Frontal cortex (tissue), 4 donors: ENCODE measurements at places on chromosomes 1 and 21.
A peak's percentile ranks its signal among the peaks of the same experiment; 100 is the strongest.

DNA sequence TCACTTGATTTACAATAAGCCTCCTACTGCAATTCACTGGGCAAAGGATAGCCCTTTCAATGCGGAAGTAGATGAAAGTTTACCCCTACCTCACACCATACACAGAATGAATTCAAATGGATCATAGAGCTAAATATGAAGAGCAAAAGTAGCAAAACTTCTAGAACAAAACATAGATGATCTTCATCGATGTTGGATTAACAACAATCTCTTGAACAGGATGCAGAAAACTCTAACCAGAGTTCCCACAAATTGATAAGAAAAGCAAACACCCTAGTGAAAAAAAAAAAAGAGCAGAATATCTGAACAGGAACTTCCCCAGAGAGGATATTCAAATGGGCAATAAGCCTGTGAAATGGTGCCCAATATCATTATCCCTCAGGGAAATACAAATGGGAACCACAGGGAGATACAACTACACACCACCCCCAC lies 1.9 kb upstream of the UBASH3A start:
- DNase-seq, result no peak

DNA sequence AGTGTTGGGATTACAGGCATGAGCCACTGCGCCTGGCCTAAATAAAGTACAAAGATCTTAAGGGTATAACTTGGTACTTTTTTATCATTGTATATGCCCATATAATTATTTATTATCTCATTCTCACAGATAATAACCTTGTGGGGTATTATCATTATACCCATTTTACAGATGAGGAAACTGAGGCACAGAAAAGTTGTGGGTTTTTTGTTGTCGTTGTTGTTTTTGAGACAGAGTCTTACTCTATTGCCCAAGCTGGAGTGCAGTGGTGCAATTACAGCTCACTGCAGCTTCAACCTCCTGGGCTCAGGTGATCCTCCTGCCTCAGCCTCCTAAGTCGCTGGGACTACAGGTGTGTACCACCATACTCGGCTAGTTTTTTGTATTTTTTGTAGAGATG lies 4.1 kb downstream of the CGN start:
- no peak for DNase-seq

GRCh38 chr1:86951430-86951829 lies 37.0 kb downstream of the HS2ST1 start:
- DNase-seq, result no peak

GRCh38 chr1:226569879-226570547 lies 21.4 kb downstream of the STUM start:
- DNase-seq, result no peak

DNA sequence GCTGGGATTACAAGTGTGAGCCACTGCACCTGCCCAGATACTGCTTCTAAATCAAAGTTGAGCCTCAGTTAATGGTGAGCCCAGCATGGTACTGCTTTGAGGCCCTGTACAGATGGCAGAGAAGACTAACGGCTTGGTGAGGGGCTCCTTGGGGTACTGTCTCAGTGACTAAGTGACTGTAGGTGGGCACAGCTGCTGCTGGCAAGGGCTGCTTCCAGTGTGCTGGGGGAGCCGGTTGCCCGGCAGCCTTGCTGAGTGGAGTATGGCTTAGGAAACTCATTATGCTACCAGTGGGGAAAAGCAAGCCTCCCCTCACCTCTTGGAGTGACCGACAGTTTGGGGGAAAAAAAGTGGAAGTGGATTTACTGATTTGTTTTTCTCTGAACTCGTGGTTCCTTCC lies 23.6 kb upstream of the ARHGEF10L start:
- DNase-seq, result no peak

DNA sequence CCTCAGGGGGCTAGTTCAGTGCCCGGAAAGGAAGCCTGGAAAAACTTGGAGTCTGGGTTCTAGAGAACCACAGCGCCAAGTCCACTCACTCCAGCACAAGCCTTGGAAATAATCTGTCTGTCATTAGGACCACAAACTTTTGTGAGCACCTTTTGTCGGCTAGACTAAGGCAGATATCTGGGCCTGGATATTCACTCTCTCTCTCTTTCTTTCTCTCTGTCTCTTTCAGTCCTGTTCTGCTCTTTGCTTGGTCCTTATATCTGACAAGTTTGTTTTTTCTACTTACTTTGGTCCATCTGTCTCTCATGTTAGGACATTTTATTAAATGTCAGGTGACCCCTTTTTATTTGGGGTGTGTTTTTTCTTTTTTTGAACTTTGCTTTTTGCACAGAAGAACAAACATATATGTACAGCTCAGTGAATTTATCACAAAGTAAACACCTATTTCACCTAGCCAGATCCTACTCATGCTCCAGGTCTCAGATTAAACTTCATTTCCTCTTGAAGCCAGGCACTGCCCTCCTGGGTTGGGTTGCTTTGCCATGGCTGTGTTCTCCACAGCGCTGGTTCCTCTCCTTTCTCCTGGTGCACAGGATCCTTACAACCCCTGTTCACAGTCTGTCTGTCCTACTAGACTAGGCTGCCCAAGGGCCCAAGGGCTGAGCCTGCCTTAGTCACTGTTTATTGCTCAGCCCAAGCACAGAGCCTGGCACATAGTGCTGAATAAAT lies 40.8 kb downstream of the TCEANC2 start:
- no peak for DNase-seq

DNA sequence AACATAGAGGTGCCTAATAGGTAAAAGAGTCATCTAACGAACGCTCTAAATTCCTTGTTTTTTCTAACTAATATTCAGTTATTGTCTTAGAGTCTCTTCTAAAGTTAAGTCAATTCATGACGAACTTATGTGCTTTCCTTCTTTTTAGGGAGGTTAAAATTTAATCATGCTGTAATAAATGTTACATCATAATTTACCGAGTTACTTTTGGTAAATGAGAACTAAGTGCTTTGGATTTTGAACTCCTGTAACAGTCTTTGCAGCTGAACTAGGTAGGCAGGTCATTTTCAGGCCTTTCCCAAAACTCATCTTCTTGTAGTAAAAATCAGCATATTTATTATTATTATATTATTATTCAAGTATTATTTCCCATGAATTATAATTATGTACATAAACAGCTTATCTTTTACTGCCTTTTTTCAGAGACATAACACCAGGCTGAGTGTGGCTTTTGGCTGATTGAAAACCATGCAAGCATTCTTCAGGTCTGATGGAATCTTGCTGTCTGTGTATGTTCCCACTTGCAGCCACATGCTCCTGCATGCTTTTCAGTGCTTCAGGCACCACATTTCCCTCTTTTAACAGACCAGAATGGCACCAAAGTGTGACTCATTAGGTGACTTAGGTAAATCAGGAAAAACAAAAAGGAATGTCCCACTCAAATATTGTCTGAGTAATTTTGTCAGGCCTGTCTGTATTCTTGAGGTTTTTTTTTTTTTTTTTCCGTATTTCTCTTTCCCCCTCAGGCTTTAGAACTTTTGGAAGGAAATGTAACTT lies 81.0 kb upstream of the CD55 start:
- no peak for DNase-seq

DNA sequence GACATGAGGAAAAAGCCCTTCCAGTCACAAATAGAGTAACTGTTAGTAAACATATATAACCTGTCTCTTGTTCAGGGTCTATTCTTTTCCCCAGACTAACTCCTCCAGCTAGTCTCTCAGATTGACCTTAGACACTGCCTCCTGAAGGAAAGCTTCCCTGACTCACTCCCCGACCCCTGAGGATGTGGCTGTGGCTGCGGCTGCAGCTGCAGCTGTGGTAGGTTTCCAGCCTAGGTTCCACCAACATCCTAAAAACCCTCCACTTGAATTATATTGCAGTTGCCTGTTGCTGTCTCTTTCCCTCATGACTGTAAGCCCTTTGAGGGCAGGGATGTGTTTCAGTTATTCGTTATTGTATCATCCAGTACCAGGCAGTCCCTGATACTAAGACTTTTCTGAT lies 132.9 kb upstream of the C1orf21 start:
- no peak for DNase-seq

GRCh38 chr1:184036517-184036949 lies 995 bp downstream of the COLGALT2 start:
- peak; percentile 50 for DNase-seq

- DNase-seq, result no peak
Observed at GRCh38 chr1:171610385-171610784, 11.7 kb upstream of the MYOCOS start.

DNA sequence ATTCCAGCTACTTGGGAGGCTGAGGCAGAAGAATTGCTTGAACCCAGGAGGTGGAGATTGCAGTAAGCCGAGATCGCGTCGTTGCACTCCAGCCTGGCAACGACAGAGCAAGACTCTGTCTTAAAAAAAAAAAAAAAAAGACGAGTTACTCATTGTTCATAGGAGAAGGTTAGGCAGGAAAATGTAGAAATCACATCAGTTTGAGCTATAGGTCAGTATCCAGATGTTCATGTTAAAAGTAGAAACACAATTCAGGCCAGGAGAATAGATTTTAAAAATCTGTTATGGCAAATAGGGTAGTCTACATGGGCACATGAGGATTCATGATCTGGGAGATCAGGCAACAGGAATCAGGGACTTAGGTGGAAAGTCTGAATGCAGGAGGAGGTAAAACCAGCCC lies 57.7 kb downstream of the SELENOF start:
- DNase-seq, result no peak

DNA sequence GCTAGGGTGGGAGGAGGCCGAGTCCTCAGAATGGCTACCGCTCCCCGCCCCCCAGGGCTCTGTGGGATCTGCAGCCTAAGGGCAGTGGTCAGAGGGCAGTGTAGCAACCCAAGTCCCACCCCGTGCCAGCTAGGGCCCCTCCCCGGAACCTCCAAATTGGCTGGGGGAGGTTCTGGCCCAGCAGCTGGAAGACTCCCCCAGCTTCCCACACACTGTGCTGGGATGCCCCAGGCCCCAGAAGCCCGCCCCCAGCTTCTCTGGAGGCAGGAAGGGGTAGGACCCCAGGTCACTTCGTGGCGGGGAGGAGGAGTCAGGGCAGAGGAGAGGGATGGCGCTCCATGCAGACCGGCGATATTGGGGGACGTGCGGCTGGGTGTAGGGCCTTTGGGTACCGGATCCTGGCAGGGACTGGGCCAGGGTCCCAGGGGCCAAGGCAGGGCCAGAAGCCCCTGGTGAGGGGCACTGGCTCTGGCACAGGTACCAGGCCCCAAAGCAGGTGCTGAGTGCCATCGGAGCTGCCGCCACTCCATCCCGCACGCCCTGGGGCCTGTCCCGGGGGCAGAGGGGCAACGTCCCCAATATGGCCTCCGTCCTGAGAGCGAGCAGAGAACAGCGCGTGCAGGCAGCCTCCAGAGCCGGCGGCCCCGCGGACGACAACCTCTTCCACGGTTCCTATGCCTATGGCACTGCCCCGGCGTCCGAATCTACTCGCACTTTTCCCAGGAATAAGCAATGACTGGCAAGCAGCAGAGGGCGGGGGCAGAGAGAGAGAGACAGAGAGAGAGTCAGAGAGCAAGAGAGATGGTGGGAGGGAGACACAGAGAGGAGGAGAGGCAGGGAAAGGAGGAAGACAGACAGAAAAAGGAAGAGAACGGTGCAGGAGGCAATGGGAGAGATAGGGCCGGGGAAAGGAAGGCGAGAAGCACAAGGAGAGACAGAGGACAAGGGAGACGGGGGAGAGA lies 65.7 kb downstream of the RAP1GAP start:
- no peak for DNase-seq

DNA sequence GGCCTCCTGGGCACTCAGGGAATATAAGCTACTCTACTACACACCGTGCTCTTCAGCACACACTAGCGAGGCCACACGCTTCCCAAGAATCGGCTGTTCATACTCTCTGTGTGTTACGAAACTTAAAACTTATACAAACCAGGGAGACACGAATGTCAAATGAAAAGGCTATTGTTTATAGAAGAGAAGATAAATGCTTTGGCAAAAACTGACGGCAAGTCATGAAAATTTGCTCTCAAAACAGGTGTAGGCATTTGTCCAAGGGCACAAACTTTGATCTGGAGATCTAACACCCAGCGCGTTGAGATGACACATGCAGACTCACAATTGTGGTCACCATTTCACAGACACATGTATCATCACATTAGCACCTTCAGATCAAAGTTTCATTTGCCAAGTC lies 46.1 kb downstream of the USP48 start:
- DNase-seq, result no peak
